ENCODE measurements at places on chromosomes 5 and 9.

DNA sequence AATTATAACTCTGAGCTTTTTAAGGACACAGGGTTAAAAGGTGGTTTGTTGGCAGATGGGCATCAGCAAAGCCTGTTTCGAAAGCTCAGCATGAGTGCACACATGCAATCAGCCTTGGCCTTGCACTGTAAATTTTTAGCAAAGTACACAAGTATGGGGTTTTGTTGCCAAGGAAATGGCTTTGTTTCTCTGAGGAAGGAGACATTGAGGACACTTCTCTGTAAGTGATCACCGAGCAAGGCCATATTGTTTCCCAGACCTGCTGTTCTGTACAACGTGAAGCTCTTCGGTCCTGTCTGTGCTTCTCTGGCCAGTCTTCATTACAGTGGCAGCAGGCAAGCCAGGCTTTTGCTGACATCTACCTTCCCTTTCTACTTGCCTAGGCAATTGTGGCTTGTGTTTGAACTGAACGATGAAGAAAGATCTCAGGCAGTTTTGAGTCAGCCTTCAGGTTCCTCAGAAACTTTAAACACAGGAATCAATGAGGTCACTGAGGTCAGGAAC is 27.9 kb upstream of the GLRX start:
- DNase-seq, result no peak

DNA sequence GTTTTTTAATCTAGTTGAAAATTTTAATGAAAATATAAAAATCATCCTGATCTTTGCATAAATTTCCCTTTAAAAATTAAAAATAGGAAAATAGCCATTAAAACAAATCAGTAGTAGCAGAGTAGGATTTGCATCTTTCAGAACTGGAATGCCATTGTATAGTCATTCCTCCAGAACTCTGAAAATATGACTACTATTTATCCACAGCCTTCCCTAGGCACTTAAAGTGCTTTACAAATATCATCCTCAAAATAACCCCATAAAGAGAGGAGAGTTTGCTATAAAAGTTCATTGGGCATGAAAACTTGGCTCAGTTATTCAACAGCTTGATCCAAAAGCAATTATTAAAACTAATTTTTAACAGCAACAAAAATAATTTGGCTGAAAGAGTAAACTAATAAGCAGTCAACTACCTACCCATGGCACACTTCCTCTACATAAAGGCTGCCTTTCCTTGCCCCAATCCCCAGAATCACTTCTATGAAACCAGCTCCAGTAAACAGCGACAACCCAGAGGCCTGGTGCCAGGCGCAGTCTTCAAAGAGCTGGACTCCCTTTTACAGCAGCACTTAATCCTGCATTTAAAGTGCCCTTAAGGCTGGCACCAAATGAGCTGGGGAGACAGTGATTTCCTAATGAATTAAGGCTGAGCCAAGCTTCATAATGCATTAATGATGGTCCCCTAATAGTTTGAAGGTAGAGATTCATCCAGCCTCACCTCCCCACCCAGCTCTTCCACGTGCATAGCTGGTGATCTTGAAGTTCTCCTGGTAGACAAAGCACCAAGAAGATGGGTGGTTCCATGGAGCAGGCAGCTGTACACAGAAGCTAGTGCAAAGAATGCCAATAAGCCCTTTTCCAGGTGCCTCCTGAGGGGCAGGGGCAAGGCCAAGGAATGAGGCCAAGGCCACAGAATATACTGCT is 36.1 kb downstream of the LHFPL2 start:
- no peak for DNase-seq

GRCh38 chr9:129597355-129598088 is 23.4 kb downstream of the C9orf50 start:
- DNase-seq, result no peak

DNA sequence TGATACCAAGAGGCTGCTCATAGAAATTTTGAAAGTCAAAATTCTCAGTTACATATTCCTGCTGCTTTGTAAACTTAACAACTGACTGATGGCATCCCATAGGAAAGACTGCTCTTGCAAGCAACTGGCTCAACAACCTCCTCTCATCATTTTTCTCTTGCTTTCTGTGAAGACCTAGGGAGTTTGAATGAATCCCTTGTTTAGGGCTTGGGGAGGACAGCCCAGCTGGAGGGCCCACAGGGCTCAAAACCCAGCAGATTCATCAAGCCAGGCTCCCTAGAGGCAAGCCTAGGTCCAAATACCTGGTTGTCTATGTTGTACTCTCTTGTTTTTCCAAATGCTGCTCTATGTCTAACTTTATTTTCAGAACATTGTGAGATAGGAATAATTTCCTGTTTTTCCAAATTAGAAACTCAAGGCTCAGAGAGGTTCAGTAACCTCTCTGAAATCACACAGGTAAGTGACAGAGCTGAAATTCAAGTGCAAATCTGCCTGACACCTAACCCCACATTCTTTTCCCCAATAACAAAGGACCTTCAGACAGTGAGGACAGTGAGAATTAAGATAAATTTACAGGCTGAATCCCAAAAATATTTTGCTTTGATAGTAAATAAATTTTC is 558.9 kb upstream of the KLF4 start:
- DNase-seq, result no peak

GRCh38 chr5:390623-391491 is 52.1 kb upstream of the EXOC3 start:
- no peak for DNase-seq

DNA sequence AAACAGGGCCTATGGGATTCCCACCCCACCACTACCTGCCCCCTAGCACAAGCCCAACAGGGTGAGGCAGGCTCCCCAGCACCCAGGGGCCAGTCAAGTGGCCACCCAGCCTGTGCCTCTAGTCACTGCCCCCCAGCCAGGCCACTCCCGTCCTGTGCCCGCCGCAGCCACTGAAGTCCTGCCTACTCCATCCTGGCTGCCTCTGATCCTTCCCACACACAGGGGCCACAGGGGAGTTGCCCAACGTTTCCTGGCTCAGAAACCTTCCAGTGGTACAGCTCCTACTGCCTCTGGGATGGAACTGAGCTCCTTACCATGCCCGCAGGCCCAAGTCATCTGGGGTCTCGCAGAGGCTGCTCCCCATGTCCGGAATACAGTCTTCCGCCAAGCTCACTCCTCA is 70.2 kb upstream of the STXBP1 start:
- DNase-seq, result no peak

- DNase-seq, result no peak
Observed at GRCh38 chr5:68818057-68818695, 275.6 kb upstream of the SLC30A5 start.

- DNase-seq, result no peak
Observed at GRCh38 chr5:157518963-157519362, 56.6 kb downstream of the ADAM19 start.

DNA sequence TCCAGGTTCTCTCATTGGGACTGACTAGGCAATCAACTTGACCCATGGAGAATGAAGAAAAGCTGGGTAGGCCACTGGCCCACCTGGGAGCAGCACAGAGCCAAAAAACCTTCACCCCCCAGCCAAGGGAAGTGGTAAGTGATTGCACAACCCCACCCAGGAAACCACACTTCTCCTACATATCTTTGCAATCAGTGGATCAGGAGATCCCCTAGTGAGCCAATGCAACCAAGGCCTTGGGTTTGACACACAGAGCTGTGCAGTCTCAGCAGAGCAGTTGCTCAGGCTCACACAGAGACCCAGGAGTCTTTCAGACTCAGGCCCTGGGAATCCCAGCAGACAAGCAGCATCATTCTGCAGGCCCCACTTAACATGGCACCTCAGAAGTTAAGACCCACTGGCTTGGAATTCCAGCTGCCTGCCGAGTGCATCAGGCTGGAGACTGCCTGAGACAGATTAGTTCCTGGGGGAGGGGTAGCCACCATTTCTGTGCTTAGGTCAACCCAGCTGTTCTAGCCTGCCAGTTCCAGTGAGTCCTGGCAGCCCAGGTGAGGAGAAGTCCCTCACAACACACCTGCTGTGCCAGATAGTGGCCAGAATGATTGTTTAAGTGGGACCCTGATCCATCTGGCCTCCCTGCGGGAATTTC is 136.4 kb downstream of the SAXO1 start:
- no peak for DNase-seq

DNA sequence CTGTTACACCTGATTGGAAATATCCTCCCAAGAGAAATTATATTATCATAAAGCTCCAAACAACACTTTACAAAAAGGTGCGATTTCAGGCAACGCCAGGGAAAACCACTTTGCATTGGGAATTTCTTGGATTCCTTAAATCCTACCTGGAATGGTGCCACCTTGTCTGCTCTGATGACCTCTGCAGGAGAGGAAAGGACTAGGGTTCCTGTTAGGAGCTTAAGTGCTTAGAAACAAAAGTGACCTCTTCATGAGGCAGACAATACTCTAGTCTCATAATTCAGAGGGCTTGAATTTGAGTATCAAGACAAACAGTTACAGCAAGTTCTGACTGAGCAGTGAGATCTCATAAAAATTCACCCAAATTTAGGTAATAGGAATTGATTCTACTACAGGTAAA is 33.9 kb upstream of the GLIS3 start:
- no peak for DNase-seq

DNA sequence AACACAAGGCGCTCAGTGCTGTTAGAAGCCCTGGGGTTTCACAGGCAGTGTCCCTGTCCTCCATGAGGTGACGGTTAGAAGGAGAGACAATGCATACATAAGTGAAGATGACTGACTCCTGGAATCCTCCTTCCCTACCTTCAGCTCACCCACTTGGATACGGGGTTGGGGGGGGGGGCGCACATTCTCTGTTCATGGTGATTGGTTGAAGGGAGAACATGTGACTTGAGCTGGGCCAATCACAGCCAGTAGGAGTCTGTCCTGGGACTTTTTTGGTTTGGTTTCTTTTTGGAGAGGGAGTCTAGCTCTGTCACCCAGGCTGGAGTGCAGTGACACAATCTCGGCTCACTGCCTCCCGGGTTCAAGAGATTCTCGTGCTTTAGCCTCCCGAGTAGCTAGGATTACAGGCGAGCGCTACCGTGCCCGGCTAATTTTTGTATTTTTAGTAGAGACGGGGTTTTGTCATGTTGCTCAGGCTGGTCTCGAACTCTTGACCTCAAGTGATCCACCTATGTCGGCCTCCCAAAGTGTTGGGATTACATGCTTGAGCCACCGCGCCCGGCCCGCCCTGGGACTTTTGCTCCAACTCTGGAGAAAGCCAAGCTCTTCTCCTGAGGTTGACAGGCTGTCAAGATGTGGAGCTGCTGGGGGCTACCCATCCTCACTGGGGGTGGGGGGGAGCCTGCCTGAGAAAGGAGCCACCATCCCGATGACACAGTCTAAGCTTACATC is 30.8 kb downstream of the SH3PXD2B start:
- no peak for DNase-seq

GRCh38 chr5:132422720-132423437 is 53.4 kb downstream of the SLC22A5 start:
- DNase-seq, result no peak

DNA sequence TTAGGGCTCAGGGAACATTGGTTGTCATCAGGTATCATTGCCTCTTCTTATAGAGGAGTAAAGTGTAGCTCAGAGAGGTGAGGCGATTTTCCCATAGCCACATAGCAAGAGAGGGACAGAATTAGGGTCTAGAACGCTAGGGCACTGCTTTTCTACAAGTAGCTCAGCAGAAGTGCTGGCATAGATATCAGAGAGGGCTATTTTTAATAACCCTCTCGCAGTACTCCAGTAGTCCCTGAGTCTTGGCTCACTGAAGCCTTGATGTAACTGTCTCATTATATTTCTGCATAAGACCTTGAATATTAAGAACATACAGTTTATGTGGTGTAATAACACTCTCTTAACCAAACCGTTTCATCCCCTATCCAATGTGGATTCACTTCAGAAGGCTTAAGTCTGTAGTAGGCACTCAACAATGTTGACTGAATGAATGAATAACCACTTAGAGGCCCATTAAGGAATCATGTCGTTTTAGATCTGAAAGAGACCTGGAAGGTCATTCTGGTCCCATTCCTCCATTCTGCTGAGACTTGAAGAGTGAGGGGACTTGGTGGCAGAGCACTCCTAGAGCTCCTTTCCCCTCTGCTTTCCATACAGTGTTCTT is 4.7 kb upstream of the FRMPD1 start:
- DNase-seq, result no peak

DNA sequence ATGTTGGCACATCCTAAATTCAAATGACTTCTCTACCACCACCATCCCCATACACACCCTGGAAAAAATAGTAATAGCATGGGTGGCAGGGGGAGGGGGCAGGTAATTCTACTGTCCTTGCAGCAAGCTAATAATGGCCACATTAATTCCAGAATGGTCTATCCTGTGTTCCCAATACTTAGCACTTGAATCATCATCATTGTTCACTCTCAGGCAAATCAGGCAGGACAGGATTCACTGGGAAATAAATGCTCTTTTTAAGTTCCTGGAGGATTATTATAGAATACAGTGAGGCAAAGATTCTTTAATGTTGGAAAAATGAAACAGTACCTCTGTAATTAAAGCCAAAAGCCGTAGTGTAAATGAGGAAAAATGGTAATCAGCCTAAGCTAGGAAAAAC is 254.5 kb downstream of the ARRDC3 start:
- no peak for DNase-seq

GRCh38 chr5:120088412-120088811 is 375.7 kb upstream of the PRR16 start:
- no peak for DNase-seq

DNA sequence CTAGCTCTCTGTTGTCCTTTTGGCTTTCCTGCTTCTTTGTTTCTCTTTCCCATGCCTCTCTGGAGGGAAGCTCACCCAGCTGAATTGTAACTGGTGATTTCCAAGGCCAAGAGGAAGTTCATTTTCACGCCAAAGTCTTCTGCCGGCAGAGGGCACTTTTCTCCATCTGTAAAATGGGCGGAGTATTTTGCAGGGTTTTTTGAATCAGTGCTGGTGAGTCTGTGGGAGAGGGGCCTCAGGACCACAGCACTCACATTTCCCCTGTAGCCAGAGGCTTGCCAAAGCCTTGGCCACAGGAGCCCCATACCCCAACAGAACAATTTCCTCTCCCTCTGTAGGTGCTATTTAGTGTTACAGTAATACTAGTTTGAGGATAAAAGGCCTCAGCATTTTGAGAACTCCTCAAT is 42.3 kb upstream of the MATR3 start:
- DNase-seq, result no peak

- DNase-seq, result no peak
Observed at GRCh38 chr9:113492343-113493202, 29.0 kb downstream of the RGS3 start.

DNA sequence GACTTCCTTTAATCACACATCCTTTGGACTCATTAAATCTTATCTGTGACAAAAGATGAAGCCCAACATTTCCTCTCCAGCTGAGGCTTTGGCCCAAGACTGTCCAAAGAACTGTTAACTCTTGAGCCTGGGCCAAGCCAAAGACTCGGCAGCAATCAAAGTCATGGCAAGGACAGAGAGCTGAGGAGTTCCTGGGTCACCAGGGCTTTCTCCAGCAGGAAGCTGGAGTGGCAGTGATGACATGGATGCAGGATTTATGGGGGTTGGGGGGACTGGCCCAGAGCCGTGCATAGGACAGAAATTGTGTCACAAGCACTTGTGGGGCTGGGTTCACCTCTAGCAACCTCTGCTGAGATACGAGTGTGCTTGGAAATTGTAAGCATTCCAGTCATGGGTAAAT is 440.3 kb downstream of the PLK2 start:
- DNase-seq, result no peak
